ENCODE measurements at places on chromosomes 7 and 10. TPM values are rescaled to one million over a fixed set of nuclear protein-coding genes. Genes with fewer than 3 reads are reported as not detected.
A peak's percentile ranks its signal among the peaks of the same experiment; 100 is the strongest.

DNA sequence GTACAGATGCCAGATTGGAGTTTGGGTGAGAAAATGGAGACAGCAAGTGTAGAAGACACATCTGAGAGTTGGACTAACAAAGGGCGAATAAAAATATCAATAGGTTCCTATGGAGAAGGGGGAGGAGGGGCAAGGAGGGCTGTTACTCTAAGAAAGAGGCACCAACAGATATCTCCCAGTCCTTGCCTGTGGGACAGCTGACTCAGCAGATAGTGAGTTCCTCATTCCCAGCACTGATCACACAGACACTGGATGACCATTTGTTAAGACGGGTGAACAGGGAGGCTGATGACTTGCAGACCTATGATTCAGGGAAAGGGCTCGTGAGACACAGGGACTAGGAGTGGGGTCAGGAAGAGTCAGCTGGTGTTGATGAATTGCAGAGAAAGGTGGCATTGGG is 5.7 kb upstream of the PRR15 start:
- DNase-seq: peak; percentile 42

DNA sequence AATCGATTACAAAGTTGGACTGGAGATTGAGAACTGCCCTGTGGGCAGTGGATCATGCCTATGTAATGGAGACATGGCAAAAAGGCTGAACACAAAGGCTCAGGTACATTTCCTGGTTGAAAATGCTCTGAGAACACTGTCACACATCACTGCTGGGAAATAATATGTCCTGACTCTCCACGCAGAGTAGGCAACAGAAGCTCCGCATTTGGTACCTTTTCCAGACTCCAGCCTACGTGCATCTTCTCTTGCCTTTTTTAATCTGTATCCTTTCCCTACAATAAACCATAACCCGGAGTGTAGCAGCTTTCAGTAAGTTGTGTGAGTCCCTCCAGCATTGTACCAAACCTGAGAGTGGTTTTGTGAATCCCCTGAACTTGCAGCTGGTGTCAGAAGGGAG is 134.7 kb downstream of the SORBS1 start:
- no peak for DNase-seq

GRCh38 chr10:121822180-121822579 is 105.7 kb downstream of the ATE1 start:
- no peak for DNase-seq

GRCh38 chr7:87885018-87885417 is 8.7 kb downstream of the DBF4 start:
- no peak for DNase-seq

- no peak for DNase-seq
These were observed 30.7 kb downstream of the BRI3 start for GRCh38 chr7:98312201-98312600.

- no peak for DNase-seq
These were observed 69.3 kb downstream of the AVL9 start for GRCh38 chr7:32564542-32564941.

DNA sequence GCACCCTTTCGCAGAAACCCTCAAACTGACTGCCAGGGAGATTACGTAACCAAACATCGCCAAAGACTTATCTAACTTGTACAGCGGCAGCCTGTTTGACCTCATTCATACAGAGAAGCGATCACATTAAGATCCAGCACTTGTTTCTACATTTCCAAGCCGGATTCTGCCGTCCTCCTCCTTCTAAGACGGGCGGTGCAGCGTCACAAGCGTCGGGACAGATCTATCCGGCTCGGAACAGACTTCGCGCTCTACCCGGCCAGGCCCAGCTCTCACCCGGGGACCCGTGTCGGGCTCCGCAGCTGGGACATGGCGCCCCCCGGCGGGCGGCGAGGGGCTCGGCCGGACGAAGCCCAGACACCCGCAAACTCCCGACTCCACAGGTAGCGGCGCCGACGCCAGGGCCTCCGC is 373 bp downstream of the H2AZ2 start:
- peak; percentile 86 for DNase-seq

GRCh38 chr10:118737603-118738302 is 17.0 kb downstream of the CACUL1 start:
- no peak for DNase-seq

- DNase-seq: peak; percentile 44
These were observed 223.7 kb downstream of the SNX10 start for GRCh38 chr7:26515314-26515842.

The DLX6 gene
- total RNA-seq: 0.22 TPM

The FAM25G gene
- total RNA-seq: not detected
